Stimulated activated CD4-positive, alpha-beta T cell treated with anti-CD3 and anti-CD28 coated beads, TNF-alpha, amount 100 ng/mL, for 1 hour (primary cell): ENCODE measurements at places on chromosomes 6 and 20.

DNA sequence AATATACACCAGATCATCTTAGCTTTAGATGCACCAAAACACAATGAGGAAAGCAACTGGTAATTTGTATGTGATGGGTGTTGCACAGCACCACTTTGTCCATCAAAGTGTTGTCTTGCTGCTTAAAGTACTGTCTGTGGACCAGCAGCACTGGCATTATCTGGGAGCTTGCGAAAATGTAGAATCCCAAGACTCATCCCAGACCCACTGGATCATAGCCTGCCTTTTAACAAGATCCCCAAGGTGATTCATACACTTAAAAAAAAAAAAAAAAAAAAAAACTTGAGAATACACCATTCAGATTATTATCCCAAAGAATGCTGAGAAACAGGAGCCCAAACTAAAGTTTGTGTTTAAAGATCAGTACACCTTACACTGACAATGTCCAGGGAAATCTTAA is 123.4 kb downstream of the TASP1 start:
- DNase-seq = no peak

GRCh38 chr20:10496465-10496864 is 61.4 kb downstream of the SLX4IP start:
- no peak for DNase-seq

DNA sequence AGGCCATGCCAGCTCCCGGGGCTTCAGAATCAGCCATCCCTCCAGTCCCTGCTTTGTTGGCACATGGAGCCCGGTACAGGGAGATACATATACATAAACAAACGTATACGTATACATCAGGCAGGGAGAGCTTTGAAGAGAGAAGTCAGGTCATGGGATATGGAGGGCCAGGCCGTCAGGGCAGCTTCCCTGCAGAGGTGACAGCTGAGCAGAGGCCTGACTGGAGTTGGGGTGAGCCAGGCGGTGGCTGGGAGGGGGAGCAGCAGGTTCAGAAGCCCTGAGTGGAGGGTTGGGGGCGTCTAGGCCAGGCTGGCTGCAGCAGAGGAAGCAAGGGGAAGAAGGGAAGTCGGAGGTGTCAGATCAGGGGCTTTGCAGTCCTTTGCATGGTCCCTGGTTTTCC is 61.7 kb downstream of the STK35 start:
- DNase-seq = no peak

DNA sequence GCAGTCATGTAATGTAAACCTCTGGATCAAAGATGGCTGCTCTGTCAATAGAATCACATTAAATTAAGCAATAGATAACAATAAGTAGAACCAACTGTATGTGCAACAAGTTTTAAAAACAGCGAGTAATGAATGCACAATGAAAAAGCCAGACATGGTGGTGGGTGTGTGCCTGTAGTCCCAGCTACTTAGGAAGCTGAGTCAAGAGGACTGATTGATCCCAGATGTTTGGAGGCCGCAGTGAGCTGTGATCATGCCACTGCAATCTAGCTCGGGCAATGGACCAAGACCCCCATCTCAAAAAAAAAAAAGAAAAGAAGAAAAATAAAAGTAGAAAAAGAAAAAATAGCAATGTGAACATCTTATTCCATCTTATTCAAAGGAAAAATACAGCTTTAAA is 558.7 kb upstream of the MMS22L start:
- no peak for DNase-seq

- DNase-seq = no peak
These were observed 89.1 kb downstream of the PHF3 start for GRCh38 chr6:63724721-63725120.

- DNase-seq = no peak
These were observed 93.8 kb downstream of the GPR63 start for GRCh38 chr6:96743496-96743895.

GRCh38 chr6:19440531-19440930 is 396.6 kb upstream of the ID4 start:
- no peak for DNase-seq

GRCh38 chr6:85401186-85402021 is 48.5 kb upstream of the NT5E start:
- no peak for DNase-seq

DNA sequence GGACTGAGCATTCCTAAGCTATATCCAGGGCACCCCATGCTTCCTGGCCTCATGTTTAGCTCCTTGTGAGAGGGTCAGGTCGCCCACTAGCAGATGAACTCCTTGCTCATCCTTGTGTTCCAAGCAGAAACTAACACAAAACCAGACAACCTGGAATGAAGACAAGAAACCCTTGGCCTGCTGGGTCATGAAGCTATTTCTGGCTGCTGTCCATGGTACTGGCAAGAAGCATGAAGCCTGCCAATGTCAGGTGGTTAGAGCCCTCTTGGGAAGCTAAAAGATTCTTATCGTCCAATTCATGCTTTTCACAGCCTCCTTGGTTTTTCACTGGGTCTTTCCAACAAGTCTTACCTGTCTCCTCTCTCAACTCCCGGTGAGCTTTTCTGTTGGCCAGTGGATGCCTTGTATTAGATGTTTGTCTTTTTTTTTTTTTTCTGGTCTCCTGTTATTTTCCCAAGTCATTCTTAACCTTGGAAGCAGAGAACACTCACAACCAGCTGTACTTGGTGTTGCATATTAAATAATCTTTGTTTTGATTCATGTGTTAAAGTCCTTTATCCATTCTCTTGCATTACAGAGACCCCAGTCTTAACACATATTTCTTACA is 180.3 kb downstream of the ANKRD60 start:
- DNase-seq = no peak

DNA sequence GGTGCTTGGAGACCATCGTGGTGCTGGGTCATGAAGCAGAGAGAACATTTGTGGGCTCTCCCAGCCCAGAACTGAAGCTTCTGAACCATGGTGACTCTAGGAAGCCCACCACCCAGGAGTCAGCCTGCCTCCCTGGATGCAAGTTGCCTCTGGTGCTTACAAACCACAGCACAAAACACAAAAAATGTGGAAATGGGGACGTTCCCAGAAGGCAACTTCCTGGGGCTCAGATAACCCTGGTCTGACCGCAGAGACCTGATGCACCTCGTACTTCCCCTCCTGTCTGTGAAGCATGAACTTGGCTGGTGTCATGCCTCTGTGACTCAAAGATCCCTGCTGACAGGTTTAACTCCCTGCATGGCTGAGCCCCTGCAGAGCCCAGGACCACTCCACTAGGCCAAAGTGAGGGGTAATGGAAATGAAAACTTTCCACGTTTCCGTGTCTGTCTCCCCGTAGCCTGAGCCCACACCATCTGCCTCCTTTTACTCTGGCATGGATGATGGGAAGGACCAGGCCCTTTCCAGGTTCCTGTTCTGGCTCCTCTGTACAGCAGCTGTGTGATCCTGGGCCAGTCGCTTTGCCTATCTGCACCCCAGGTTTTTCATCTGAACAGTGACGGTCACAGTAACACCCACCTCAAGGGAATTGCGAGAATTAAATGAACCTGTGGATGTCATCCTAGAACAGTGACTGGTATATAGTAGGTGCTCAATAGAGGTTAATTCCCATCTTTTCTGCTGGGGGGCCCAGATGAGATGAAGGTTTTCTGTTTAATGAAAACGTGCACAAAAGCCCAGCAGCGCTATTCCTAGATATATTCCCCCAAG is 57.7 kb downstream of the PPP1R16B start:
- DNase-seq = no peak

DNA sequence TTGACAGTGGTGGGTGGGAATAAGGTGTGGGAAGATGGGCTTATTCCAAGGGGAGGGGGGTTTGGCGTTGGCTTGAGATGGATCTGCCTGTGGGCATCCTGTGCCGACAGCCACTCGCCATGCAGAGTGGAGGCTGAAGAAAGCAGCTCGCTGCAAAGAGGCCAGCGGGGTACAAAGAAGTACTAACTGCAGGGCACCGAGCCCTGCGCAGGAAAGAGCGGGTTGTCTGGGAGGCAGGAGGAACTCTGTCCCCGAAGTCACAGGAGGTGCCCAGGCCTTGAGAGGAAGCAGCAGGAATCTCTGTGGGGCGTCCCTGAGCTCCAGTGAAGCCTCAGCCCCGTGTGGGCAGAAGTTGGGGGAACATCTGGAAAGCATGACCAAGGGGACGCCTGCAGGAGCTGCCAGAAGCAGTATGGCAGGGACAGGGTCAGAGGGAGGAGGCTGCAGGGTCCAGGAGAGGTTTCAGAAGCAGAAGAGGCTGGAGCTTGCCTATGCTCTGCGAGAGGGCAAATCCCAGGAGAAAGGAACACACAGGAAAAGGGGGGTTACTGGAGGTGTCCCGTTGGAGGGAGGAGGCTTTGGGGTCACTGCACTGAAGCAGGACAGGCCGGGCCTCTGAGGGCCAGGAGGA is 77.2 kb downstream of the THBS2 start:
- no peak for DNase-seq

DNA sequence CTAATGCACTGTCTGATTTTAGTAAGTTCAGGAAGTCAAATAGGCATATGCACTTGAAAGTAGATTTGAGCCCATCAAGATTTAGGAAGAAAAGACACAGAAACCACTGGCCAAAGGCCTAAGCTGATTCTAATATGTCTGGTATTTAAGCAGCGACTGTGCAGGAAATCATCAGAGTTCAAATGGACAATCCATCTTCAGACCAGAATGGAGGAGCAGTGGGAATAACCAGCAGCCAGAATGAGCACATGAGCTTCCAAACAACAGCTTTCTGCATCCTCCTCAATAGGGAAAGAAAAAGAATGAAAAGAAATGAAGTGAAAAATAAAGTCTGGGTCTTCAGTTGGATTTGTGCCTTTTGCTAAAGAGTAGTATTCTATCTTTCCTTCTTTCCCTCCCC is 50.6 kb downstream of the SOD2 start:
- DNase-seq = no peak

- DNase-seq = no peak
These were observed 80.9 kb upstream of the SRSF6 start for GRCh38 chr20:43376831-43377230.

- no peak for DNase-seq
These were observed 122.2 kb upstream of the ATXN1 start for GRCh38 chr6:16883414-16883813.

DNA sequence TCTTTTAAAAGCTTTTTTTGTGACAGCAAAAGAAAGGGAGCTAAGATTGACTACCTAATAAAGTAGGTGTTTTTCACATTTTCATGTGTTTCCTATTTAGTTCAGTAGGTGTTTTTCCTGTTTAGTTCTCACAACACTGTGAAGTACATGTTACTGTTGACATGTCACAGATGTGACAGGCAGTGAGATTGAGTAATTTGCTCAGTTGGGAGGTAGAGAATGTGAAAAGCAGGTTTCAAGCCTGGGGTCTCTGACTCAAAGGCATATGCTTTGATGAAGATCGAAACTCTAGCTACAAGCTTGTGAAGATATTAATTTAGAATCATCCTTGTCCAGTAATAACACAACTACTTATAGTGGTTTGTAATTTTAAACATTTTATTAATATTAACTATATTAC is 43.1 kb downstream of the SLX4IP start:
- no peak for DNase-seq

DNA sequence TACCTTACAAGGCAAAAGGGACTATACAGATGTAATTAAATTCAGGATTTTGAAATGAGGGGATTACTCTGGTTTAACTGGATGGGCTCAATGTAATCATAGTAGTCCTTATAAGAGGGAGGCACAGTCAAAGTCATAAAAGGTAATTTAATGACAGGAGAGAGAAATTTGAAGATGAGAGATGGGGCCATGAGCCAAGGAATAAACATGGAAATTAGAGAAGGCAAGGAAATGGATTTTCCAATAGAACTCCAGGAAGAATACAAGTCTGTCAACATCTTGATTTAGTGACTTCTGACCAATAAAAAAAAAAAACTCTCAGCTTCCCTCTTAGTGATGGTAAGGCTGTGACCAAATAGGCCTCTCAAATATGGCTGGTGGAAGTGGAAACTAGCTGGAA is 101.9 kb upstream of the BEND3 start:
- DNase-seq = no peak

- no peak for DNase-seq
These were observed 8.5 kb downstream of the BAG2 start for GRCh38 chr6:57180596-57180995.

DNA sequence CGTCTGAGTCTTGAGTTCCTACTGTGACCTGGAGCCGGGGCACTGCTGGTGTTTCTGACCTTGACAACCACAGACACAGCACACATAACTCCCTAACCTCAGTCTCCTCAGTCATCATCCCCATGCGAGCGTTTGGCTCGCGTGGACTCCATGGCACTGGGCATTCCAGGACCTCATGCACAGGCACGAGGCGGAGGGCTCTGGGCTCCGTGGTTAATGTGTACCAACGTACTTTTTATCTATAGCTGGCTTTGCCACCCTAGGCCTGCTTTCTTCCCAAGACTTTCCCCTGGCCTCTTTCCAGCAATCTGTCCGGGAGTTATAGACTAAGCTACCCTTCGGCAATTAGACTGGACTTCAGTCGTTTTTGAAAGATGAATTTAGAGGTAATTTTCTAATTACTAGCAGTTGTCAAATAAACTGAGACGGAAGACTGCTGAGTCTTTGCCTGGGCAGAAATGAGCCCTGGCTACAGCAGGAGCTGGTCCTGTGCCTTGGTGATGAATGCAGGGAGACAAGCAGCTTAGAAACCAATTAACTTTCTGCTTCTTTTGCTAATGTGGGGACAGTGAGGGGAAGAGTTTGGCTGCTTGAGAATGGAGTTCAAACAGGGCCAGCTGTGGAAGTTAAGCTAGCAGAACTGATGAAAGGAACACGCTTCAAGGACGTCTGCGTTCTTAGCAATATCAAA is 16.1 kb upstream of the CTCFL start:
- no peak for DNase-seq

GRCh38 chr6:129730477-129731165 is 20.6 kb upstream of the ARHGAP18 start:
- no peak for DNase-seq

DNA sequence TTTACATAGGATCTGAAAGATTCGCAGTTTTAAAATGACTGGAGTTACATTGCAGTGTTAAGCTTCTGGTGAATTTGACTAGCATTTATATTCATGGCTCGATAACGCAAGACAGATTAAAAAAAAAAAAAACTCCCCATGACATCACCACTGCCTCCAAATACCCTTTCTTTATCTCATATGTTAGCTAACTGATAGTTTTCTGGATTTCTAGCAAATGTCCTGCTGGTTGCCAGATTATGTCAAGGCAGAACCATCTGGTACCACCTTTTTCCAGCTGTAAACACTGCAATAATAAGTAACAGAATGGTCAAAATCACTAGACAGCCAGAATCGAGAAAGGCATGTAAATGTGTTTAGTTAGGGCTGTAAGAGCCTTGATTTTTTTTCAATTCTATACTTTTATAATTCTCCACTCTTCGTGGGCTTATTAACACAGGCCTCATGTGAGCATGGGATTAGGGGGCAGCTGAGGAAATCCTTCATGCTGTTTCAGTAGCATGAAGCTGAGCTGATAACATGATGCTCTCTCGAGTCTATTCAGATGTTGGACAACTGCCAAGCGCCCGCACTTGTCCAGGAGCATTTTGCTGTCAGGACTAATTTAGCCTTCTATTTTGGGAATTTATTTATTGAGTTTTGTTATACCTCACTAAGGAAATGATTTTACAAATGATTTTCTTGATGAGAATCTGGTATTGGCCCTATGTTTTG is 166.0 kb upstream of the SCGN start:
- DNase-seq = no peak

GRCh38 chr6:99618649-99619408 is 12.2 kb downstream of the PRDM13 start:
- DNase-seq = no peak
